Urothelium cell line (cell line): ENCODE measurements at places on chromosomes 5 and 9.

GRCh38 chr5:42360616-42361314 is 62.5 kb upstream of the GHR start:
- no peak for DNase-seq

DNA sequence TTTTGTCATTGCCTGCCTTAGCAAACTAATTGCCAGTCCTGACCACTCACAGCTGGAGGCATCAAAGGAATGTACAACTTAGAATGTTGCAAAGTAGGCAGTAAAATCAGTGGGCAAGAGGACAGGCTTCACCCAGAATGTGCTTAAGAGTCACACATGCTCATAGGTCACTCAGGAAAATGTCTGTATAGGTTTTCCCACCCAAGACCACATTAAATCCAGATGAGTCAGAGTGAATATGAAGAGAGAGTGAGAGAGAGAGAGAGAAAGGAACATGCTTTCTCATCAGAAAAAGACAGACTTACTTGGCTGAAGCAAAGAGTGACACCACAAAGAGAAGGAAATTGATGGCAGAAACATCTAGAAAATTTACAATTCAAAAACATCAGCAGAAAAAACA is 37.9 kb downstream of the PLEKHG4B start:
- no peak for DNase-seq

- DNase-seq, result no peak
Observed at GRCh38 chr5:168156170-168156569, 135.3 kb upstream of the WWC1 start.

- DNase-seq, result no peak
Observed at GRCh38 chr9:104856413-104856941, 71.5 kb downstream of the ABCA1 start.

GRCh38 chr5:98770911-98771322 is 2.5 kb upstream of the RGMB start:
- peak; percentile 13 for DNase-seq
